ENCODE measurements at places on chromosomes 13 and 19.

- H3K4me1 ChIP-seq: no peaks in the 10 kb centered on the region
- no peak overlapping the region for H3K27ac ChIP-seq
- no peak for DNase-seq
- no peaks in the 10 kb centered on the region for H3K36me3 ChIP-seq
- no peak overlapping the region for H3K4me3 ChIP-seq
These were observed 12.2 kb downstream of the GJA3 start for GRCh38 chr13:20148501-20149183.

GRCh38 chr13:35817642-35818607 lies 313.3 kb downstream of the DCLK1 start:
- no peak for DNase-seq
- H3K27me3 ChIP-seq: no peaks in the 10 kb centered on the region
- H3K4me1 ChIP-seq: peaks cover 12% of the 10 kb centered on the region
- H3K4me3 ChIP-seq: no peak overlapping the region
- no peaks in the 10 kb centered on the region for H3K36me3 ChIP-seq

GRCh38 chr19:41409288-41409687 lies 11.7 kb downstream of the BCKDHA start:
- DNase-seq: peak; percentile 44
- no peak overlapping the region for H3K27ac ChIP-seq
- no peaks in the 10 kb centered on the region for H3K27me3 ChIP-seq
- H3K4me1 ChIP-seq: peaks cover 18% of the 10 kb centered on the region
- H3K4me3 ChIP-seq: no peak overlapping the region
- H3K36me3 ChIP-seq: no peaks in the 10 kb centered on the region

- DNase-seq: no peak
- no peak overlapping the region for H3K27ac ChIP-seq
- H3K36me3 ChIP-seq: no peaks in the 10 kb centered on the region
- H3K4me3 ChIP-seq: no peak overlapping the region
- peaks cover 18% of the 10 kb centered on the region for H3K4me1 ChIP-seq
- no peaks in the 10 kb centered on the region for H3K27me3 ChIP-seq
These were observed 13.5 kb upstream of the TLE5 start for GRCh38 chr19:3075605-3076431.

- peak within 1 kb of the TSS; percentile 56 for H3K27ac ChIP-seq
- peak; percentile 90 for DNase-seq
- H3K36me3 ChIP-seq: no peaks in the 10 kb centered on the region
- peaks cover 8% of the 10 kb centered on the region for H3K4me1 ChIP-seq
These were observed at the start of gene CRTC1 for GRCh38 chr19:18683109-18683957. Gene CRTC1 (plus strand): TSS chr19:18683680. CDS start chr19:18683703, 23 bp downstream.

- H3K4me1 ChIP-seq: 0 out of 2 replicates have a peak, but pooled peaks cover 6% of the 10 kb centered on the region
- peak; percentile 80 for DNase-seq
- H3K36me3 ChIP-seq: no peaks in the 10 kb centered on the region
- H3K27me3 ChIP-seq: peaks cover 4% of the 10 kb centered on the region
- peak overlapping the region; percentile 66 for H3K27ac ChIP-seq
- H3K4me3 ChIP-seq: peak overlapping the region; percentile 9
These were observed 9.7 kb upstream of the GIPC1 start for GRCh38 chr19:14505488-14506239.

DNA sequence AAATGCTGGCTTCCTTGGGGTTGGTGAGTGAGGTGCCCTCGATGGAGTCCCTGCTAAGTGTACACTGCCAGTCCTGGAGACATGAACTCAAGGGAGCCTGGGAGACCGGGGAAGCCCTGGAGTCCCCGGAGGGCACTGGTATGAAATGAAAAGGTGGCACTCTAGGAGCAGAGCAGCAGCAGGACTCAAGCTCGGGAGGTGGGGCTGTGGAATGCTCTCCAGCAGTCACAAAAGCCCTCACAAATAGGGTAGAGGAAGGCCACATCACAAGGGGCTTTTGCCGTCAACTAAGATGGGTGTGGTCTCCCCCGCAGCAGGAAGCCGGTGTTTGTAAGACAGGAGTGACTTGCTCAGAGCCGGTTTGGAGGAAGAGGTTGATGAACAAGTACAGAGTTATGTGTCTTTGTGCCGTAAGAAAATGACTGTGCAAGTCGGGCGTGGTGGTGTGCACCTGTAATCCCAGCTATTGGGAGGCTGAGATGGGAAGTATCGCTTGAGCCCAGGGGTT lies 19.3 kb downstream of the CCNE1 start:
- H3K27ac ChIP-seq: no peak overlapping the region
- no peak overlapping the region for H3K4me3 ChIP-seq
- H3K4me1 ChIP-seq: no peaks in the 10 kb centered on the region
- no peaks in the 10 kb centered on the region for H3K36me3 ChIP-seq
- H3K27me3 ChIP-seq: no peaks in the 10 kb centered on the region

GRCh38 chr19:42230571-42230970 lies 10.5 kb downstream of the ZNF526 start:
- no peak overlapping the region for H3K4me3 ChIP-seq
- peaks cover 75% of the 10 kb centered on the region for H3K36me3 ChIP-seq
- H3K27me3 ChIP-seq: no peaks in the 10 kb centered on the region
- no peak for DNase-seq

DNA sequence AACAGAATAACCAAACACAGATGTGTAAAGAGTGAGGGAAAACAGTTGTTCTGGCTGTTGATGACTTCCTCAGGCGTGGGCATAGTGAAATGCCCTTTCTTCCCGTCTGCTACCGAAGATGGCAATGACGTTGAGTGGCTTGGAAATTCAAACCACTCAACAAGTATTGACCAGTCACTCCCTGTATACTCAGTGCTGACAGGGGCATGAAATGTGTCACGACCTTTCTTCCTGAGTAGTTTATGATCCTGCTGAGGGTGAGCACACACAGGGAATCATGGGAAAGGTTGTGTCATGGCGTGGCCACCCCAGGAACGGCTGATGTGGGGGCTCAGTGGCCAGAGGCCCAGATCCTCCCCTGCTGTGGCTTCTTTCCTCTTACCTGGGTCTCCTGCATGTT lies 87.8 kb upstream of the C1QTNF9B start:
- H3K4me3 ChIP-seq: no peak overlapping the region
- H3K27ac ChIP-seq: no peak overlapping the region
- no peaks in the 10 kb centered on the region for H3K36me3 ChIP-seq
- no peak for DNase-seq

DNA sequence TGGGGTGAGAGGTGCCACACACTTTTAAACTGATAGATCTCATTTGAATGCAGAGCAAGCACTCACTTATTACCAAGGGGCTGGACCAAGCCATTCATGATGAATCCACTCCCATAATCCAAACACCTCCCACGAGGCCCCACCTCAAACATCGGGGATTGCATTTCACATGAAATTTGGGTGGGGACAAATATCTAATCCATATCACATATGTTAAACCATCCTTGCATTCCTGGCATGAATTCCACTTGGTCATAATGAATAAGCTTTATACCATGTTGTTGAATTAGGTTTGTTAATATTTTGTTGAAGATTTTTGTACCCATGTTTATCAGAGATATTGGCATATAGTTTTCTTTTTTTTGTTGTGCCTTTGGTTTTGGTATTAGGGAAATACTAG lies 1198.7 kb upstream of the ATXN8OS start:
- no peak overlapping the region for H3K27ac ChIP-seq
- DNase-seq: no peak
- H3K4me1 ChIP-seq: no peaks in the 10 kb centered on the region

All from SJCRH30 (cell line).